ENCODE measurements at places on chromosomes 3 and 15.

DNA sequence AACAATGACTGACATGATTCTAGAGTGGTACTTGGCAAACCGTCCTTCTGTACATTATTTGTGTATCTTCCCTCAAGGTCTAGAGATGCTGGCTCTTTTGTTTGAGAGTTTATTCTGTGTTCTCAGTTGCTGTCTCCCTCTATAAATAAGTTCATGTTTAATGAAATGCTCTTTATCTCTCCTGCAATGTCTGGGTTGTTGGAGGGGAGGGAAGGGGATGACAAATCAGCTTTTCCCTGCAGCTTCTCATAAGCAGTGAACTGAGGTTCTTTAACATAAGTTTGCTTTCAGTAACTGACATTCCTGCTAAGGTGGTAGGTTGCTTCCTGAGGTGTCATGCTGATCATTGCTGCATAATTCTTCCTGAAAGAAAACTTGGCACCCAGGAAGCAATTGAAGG is 21.8 kb downstream of the ITPR1 start:
- DNase-seq: no peak

- no peak for DNase-seq
Observed at GRCh38 chr15:101104141-101104540, 147.7 kb downstream of the CHSY1 start.

DNA sequence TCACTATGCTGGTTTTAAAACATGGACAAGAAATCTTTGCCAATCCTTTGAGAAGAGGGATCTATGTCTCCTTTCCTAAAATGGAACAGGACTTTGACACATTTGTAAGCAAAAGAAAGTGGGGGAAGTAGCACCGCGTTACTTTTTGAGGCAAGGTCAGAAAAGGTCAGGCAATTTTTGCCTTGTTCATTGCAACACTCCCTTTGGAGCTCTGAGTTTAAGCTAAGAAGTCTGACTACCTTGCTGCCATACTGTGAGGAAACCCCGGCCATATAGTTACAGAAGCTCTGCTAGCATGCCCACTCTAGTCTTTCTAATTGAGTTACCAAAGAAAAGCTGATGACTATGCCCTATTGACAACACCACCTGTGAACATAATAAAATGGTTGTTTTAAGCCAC is 1.4 kb downstream of the FAM227B start:
- DNase-seq: no peak

DNA sequence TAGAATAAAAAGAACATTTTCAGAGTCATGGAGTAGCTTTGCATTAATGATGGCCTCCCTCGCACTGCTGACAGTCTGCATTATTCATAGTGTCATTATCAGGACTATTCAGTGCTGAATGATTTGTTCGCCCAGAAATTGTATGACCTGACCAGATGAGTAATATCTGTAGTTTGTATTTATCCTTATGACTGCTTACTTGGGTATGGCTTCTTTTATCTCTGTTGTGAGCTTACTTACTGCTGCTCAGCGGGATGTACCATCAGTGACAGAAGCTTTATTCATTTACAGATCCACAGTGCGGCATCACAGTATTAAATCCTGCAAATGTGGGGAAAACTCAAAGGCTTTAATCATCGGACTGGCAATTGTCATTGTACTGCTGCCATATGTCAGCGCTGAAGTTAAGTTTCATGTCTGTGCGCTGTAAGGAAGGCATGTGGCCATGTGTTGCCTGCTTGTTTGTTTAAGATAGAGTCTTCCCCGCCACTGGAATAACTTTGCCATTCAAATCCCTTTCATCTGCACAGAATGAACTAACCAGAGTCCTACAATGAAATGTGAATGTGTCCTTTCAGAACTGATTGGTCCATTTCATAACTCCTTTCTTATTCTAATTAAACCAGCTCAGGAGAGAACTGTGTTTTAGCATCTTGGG is 262.2 kb downstream of the CHL1 start:
- DNase-seq: no peak

DNA sequence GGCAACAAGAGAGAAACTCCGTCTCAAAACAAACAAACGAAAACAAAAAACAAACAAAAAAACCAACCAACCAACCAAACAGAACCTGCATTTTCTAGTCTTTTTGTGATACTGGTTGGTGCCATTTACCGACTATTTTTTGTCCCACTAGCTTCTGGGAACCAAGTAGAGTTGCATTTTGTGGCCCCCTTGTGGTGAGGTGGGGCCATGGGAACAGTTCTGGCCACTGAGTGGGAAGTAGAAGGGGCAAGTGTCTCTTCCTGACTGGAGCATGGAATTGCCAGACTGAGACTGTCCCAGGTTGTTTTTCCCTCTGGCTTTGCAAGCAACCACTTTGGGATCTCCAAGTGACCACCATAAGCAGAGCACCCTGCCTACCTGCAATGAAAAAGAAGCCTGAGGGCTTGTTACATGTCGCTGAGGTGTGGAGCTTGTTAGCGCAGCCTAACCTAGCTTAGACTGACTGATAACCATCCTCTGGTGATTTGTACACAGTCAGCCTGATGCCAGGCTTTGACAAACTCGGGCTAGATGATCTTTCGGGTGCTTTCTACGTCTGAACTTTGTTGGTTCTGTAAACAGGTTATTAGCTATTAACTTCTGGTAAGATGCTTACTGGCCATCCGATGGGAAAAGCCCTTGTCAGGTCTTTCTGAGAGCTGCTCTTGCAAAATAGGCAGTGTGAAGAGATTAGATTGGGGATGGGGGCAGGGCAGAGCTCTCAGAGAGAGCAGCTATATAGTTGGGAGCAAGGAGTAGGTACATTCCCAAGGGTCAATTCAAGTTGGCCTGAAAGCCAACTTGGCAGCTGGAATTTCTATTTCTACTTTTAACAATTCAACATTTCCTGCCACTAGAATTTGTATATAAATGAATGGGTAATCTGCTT is 172.2 kb downstream of the SSR3 start:
- no peak for DNase-seq

DNA sequence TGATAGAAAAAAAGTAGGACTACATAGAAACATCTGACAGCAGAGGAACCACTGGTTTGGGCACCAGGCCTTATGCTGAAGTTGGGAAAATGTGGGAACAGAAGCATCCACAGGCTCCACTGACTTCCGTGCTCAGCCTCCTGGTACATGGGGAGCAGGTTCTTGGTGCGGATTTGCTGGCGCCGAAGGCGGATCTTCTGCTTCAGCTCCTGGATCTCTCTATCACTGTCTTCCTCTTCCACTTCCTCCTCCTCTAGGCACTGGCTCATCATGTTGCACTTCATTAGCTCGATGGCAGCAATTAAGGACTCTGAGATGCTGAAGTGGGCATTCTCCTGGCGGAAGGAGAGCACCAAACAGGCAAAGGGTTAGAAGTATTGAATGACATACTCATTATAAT is 42.5 kb downstream of the RUBCN start:
- no peak for DNase-seq

DNA sequence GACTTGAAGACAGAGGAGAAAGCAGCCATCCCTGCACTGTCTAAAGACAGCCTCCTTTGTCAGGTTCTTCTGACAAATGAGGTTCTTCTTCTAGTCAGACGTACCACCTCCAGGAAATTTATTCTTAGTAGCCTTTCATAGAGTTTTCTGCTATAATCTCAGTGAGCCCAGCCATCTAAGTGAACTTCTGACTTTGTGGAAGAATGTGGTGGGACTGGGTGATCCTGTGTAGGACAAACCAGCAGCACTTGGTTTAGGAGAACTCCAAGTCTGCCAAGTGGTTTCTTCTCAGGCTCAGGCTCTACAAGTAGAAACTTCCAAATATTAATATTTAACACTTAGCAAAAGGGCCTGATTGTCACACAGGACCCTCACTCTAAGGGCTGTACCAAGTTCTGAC is 52.1 kb downstream of the TIPARP start:
- no peak for DNase-seq

GRCh38 chr3:189410522-189410921 is 220.7 kb upstream of the TP63 start:
- no peak for DNase-seq

DNA sequence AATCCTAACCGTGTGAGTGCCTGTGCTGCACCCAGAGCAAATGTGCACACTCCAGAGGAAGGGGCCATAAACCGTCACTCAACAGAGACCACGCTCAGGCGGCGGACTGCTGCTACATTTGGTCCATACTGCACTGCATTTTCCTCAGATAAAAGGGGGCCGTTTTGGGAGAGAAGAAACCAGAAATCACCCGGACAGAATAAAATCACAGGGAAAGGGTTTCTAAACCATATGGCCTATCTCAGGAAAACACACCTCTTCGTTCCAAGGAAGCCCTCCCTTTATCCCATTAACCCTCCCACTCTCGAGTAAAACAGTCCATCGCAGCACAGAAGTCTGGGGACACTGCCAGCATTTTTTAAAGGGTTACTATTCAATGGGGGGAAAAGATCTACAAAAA is 7.6 kb downstream of the IL17RD start:
- no peak for DNase-seq

GRCh38 chr3:168040607-168041208 is 55.0 kb downstream of the GOLIM4 start:
- DNase-seq: no peak

- DNase-seq: no peak
Observed at GRCh38 chr3:116030131-116030850, 407.0 kb downstream of the GAP43 start.

DNA sequence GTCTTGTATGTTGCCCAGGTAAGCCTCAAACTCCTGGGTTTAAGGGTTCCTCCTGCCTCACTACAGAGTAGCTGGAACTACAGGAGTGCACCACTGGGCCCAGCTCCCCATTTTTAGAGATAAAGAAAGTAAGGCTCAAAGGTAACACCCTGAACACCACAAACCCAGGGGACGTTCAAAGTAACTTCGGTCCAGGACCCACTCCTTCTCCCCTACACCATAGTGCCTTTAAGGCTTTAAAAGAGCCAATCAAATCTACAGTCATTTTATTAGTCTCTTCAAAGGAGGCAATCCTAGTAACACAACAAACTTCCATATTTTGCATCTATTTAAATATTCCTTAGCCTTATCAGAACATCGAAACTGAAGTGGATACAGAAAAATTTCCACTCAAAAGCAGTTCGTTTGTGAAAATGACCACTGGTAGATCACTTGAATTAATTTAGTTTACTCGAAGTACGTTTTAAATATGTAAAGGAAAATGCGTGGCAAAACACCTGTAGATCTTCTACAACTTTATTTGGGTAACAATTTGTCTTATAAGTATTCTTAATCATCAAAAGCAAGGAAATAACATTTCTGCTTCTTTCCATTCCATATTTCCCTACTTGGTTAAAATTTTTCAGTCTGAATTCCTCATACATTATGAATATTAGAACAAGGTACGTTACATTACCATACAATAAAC is 1.8 kb downstream of the STAG1 start:
- no peak for DNase-seq

GRCh38 chr3:31295150-31295765 is 237.5 kb upstream of the STT3B start:
- no peak for DNase-seq

GRCh38 chr3:40118091-40118490 is 191.4 kb upstream of the EIF1B start:
- DNase-seq: no peak

- no peak for DNase-seq
Observed at GRCh38 chr3:171190668-171191067, 164.1 kb upstream of the SLC2A2 start.

- peak; percentile 29 for DNase-seq
Observed at GRCh38 chr3:17094551-17094950, 209.8 kb downstream of the PLCL2 start.

- no peak for DNase-seq
Observed at GRCh38 chr15:41882689-41883483, 11.0 kb downstream of the SPTBN5 start.

DNA sequence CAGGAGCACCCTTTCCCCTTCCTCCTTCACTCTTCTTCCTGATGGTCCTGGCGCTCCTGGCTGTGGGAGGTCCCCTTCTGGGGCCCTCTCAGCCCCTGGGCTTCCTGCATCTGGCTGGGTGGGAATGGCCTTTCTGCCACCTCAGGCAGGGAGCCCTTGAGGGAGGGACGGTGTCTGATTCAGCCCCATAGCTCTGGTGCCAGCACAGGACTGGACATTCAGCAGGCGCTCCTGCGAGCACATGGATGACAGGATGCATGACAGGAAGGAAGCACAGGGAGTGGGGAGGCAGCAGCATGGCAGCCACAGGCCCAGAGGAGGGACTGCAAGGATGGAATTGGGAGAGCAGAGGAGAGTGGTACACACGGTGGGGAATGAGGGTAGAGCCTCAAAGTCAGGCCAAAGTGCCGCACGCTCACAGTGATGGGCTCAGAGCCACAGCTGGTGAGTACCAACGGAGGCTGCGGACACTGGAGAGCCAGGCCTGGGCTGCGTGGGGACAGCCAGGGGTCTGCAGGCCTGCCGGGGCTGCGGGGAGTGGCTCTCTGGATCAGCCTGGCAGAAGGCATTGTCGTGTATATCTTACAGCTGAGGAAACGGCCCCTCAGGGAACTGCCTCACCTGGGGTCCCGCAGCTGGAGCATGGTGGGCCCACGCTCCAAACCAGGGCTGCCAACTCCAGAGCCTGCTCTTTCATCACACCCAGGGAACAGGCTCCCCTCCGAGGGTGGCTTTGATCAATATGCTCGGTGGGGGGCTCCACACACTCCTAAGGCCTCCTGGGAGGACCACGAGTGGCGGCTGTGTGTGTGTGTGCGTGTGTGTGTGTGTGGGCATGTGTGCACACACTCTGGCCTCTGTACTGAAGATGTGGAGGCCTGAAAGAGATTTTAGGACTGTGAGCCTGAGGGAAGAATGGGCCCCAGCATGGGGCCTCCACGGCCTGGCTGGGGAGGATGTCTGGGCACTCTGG is 51.4 kb upstream of the CTSH start:
- no peak for DNase-seq

DNA sequence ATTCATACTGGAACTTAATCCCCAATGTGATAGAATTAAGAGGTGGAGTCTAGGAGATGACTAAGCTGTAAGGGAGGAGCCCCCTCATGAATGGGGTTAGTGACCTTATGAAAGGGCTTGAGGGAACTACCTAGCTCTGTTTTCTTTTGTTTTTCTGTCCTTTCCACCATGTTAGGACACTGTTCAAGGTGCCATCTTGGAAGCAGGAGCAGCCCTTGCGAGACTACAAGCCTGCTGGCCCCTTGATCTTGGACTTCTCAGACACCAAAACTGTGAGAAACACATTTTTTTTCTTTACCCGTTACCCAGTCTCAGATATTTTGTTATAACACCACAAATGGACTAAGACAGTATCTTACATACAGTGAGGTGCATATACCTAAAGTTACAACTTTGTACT is 26.5 kb downstream of the GOLGA6A start:
- no peak for DNase-seq
